ENCODE measurements at places on chromosomes 7 and 10.

DNA sequence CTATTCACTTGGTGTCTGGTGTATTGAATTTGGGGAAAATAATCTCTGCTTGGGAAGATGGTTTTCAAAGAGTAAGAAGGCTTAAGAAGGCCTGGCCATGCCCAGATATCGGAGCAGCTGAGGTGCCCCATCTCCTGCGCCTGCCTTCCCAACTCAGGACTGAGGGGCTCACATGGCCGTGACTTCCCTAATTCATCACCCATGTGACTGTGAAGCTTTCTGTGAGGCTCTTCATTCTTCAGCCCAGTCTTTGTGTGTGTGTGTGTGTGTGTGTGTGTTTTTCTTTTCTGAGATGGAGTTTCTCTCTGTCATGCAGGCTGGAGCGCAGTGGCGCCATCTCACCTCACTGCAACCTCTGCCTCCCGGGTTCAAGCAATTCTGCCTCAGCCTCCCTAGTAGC is 53.2 kb downstream of the PROSER2 start:
- no peak for DNase-seq

DNA sequence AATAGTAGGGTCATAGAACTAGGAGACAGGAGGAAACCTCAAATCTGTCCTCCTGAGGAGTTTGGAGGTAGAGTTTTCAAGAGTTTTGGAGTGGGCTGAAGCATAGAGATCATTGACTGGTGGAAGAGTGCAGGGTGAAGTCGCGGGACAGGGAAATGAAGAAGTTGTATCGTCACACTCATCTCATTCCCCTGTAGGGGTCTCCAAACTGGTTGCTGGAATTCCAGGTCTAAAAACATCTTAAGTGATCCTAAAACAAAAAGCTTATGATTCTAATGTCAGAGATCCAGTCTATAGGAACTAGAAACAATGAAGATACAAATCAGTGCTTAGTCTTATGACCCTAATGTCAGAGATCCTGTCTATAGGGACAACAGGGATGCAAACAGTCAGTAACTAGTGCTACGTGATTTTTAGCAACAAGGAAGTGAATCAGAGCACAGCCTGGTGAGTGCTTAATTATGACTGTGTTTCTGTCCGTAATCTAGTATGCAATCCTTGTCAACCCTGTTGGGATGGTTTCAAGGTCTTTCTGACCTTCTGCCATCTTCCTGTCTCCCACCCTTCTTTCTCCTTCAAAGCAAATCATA is 139.4 kb downstream of the SKIDA1 start:
- DNase-seq: no peak

DNA sequence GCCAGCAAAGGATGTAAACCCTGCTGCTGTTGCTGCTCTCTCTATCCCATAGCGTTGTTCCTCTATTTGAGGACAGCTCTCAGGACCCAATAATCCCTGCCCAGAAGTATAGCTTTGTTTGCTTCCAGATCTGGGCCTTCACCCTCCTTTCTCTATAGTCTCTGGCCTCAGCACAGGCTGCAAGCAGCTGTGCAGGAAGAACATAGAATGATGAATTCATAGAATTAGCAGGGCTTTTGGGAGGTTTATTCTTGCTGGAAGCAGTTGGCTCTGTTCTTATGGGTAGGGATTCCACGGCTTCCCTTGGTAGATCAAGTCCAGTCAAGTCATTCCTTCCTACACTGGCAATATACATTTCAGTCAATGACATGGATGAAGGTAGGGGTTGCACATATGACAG is 354.7 kb downstream of the HPSE2 start:
- DNase-seq: no peak

- peak; percentile 58 for DNase-seq
These were observed 1.5 kb downstream of the TRIL start for GRCh38 chr7:28956608-28957063.

DNA sequence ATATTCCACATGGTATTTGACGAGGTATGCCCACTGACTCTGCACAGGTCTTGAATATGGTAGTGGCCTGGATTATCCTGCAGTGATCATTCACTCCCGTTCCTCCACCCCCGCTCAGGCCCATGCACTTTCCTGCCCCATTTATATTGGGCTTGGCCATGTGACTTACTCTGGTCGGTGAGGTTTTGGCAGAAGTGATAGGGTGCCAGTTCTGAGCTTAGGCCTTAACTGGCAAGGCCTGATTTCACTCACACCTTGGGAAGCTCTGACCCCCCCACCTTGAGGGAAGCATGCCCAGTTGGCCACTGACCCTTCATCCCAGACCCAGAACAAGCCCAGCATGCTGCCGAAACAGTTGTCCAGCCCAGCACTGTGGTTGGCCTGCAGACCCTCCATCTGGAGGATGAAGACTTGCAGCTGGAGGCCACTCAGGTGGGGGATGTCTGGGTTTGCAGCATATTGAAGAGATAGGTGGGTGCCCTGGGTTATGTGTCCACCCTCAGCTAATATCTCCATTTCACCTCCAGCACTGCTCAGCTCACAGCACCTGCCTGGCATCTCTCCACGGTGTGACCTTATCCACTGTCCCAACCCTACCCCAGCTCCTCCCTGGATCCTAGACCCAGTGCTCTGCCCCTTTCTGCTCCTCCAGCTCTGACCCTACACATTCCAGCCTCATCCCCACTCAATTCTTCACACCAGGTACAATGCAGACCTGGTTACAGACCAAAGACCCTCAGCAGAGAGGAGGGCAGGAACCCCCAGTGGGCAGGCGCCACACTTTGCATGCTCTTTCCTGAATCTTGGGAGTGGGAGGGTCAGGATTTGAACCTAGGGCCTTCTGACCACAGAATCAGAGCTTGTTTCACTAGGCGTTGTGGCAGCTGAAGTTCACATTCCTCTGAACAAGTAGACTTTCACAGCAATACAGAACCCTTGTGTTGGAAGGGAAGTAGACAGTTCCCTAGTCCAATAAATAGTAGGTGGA is 138.1 kb upstream of the CHST15 start:
- no peak for DNase-seq

- DNase-seq: peak; percentile 60
These were observed 147.1 kb upstream of the LRRN3 start for GRCh38 chr7:110943701-110944345.

DNA sequence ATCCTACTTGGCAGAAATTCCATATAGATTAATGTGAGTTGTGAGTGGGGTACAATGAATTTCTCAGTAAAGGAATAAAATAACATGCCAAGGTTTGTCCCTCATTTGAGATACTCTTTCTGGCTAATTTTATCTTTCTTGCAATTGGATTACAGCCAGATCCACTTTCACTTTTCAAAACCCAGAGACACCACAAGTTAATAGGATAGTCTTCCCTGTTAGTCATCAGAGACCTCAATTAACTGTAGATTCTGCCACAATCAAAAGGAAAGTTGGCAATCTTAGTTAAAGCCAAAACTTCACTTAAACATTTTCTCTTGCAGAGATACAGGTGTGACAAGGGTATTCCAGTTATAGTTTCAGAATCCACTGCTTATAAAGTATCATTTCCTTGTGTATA is 91.4 kb upstream of the PHYHIPL start:
- peak; percentile 30 for DNase-seq

GRCh38 chr7:149050941-149051340 is 22.6 kb upstream of the PDIA4 start:
- DNase-seq: no peak

DNA sequence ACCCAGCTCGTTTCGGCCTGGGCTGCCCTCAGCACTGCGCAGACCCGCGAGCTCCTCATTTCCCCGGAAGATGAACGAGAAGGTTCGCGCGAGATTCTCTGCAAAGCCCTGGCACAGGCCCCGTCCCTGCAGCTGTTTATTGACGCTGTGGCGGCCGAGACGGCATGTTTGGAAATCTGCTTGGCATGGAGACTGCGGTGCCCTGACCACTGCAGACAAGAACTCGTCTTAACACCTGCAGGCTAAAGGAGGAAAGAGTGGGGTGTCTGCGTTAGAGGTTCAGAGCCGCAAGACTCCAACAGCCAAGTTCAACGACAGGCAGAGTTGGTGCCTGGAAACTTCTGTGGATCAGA is 125.6 kb downstream of the DNAJB6 start:
- no peak for DNase-seq

DNA sequence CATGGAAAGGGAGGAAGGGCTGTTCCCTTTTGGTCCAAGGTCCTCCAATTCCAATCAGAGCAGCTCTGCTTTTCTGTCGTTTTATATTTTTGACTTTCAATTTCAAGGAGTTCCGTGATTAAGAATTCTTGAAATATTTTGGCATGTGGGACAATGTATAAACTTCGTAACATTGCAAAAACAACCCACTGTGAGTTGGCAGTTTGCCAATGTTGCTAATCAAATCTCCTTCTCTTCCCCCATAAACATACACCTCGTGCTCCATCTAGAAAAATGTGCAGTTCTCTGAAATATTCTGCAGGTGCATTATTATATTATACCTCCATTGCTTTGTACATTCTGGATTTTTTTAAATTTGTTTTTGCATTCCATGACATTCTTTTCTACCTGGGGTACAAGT is 49.8 kb downstream of the POU6F2 start:
- no peak for DNase-seq

GRCh38 chr7:100089458-100090196 is 858 bp downstream of the COPS6 start:
- DNase-seq: peak; percentile 43

DNA sequence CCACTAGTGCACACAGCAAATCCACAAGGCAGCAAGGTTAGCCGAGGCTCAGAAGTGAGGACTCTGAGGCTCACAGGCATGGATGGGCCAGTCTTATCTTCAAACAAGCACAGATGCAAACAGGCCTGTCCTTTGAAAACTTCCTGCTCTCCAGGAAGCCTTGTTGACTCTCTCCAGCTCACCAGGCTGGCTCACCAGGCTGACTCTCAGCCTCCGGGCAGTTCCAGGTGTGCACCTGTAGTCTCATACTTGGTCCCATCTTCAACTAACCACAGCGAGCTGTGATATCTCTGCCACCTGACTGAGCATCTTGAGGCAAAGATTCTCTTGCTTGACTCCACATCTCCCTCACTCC is 173.9 kb upstream of the ZMIZ1 start:
- no peak for DNase-seq

- DNase-seq: no peak
These were observed 14.1 kb downstream of the AKR1E2 start for GRCh38 chr10:4840151-4840550.

DNA sequence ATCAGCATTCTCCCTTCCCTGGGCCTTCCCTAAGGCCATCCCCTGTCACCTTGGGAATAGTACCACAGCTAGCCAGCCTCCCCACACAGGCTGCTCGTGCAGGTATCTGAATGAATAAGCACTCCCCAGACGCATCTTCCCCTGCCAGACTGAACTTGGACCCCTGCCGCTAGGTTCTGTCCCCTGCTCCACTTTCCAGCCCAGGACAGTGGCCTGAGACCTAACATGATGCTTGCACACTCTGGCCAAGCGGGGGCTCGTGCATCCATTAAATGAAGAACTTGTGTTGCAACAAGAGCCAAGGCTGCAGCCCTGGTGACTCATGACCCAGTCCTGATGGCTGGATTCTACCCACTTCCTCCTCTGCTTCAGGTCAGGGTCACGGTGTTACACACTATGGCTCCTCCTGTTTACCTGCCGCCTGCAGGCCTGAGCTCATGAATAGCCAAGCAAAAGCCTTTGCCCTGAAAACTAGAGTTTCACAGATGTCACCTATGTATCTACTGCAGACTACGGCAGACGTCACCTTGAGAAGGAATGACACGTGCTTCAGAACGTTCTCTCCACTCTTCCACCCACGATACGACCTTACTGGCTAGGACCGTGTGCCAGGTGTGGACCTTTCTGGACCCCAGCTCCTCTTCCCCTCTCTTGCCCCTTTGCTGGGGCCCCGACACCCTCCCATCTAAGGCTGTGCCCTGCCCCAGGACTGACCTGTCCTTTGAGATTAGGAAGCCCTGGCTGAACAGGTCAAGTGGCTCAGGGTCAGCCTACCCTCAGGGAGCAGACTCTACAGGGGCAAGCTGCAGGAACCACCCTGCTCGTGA is 6.5 kb downstream of the ASB13 start:
- peak; percentile 16 for DNase-seq

DNA sequence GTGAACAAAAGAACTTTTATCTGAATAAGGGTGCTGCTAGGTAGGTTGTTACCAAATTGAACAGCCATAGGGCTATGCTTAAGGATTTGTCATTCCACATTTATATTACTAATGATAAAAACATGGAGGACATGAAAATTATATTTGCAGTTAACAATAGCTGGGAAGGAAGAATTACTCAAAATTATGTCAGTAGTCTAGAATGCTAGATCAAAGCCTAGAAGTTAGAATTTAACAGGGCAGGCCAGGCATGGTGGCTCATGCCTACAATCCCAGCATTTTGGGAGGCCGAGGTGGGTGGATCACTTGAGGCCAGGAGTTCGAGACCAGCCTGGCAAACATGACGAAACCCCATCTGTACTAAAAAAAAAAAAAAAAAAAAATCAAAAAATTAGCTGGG is 9.4 kb downstream of the STK17A start:
- no peak for DNase-seq

GRCh38 chr10:34029455-34029854 is 695.0 kb upstream of the NRP1 start:
- no peak for DNase-seq

GRCh38 chr10:45034301-45034700 is 33.6 kb downstream of the ZNF22 start:
- DNase-seq: peak; percentile 3

GRCh38 chr7:108007261-108007660 is 4.3 kb upstream of the LAMB1 start:
- DNase-seq: no peak

DNA sequence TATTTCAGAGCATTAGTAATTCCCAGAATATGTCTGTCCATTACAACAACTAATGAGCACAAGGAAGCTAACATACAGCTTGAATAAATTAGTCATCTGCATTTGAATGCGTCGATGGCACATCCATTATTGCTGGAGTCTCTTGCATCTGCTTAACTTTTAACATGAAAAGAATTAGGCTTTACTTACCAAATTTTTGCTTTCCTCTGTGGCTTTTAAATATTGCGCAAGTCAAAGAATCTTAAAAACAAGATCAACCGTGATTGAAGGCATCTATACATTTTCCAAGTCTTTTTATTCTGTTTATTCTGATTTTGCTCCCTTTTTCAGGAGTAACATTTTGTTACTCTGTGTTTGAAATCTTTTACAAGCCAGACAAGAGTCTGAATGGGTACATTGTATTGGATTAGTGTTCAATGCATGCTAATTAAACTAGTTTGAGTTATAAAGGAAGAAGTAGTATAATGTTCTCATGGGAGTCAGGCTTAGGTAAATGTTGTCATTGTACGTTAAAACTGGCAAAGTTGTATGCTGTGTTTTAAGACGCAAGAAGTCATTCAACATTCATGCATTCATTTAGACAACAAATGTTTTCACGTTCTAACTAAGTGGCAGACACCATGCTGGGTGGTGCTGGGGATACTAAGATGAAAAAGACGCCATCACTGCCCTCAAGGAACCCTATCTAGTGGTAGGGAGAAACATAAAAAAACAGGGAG is 4.0 kb upstream of the CACNB2 start:
- DNase-seq: peak; percentile 11

Data from fibroblast of skin of back (primary cell).